ENCODE measurements at places on chromosomes 3 and 15.

DNA sequence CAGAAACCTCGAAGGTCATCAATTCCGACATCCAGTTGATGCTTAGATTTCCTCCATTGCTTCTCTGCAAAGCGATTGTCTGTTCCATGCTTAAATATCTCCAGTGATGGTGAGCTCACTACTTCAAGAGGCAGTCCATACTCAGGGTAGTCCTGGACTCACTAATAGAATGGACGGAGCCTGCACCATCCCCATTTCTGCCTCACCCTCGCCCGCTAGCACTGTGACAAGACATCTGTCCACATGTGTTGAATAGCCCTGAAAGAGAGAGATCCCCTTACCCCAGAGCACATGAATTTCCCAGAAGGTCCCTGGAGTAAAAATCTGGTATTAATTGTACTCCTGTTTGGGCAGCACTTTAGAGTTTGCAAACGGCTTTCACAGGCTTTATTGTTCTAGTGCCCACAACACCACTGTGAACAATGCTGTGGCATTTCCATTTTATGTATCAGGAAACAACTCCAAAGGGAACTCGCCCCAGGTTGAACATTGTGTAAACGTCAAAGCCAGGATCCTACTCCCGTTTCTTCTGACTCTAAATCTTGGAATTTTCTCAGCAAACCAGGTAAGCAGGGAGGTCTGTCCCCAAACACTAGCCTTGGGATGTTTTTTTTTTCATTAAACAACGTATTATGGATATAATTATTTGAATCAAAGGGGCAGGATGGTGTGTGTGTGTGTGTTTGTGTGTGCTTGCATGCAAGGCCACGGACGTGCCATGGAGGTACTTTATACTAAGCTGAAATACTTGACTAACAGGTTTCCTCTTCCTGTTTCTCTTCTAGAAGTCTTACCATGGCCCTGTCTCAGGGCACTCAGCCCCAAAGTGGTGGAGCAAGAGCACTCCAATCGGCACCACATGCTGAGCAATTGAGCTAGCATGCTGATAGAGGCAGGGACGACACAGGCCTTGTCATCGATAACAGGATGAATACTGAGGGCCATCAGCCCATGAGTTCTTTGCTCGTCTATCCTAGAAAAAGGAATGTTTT lies 198.3 kb downstream of the OPA1 start:
- no peak for DNase-seq

GRCh38 chr3:32307591-32307990 lies 69.1 kb downstream of the CMTM8 start:
- no peak for DNase-seq

DNA sequence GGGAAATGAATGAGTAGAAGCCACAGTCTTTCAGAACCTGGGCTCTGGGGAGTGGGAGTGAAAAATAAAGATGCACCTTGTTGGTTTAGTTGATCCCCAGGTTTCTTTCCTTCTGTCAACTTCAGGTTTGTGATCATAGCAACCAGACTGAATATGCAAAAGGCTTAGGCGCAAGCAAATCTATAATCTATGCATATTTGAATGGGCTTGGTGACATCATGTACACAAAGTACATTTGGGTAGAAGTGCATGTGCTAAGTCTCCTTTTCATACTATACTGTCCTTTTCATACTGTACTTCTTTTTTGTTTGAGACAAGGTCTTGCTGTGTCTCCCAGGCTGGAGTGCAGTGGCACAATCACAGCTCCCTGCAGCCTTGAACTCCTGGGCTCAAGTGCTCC lies 132.4 kb upstream of the C2CD4B start:
- DNase-seq, result no peak

GRCh38 chr3:65595222-65596028 lies 443.3 kb downstream of the MAGI1 start:
- DNase-seq, result no peak

- DNase-seq, result no peak
Observed at GRCh38 chr3:98772022-98772421, 8.9 kb downstream of the ST3GAL6 start.

- no peak for DNase-seq
Observed at GRCh38 chr3:167033866-167034265, 346.2 kb downstream of the ZBBX start.

- no peak for DNase-seq
Observed at GRCh38 chr3:138348754-138349739, 668 bp downstream of the MRAS start.

GRCh38 chr15:87731630-87732029 lies 524.9 kb downstream of the NTRK3 start:
- DNase-seq, result no peak

DNA sequence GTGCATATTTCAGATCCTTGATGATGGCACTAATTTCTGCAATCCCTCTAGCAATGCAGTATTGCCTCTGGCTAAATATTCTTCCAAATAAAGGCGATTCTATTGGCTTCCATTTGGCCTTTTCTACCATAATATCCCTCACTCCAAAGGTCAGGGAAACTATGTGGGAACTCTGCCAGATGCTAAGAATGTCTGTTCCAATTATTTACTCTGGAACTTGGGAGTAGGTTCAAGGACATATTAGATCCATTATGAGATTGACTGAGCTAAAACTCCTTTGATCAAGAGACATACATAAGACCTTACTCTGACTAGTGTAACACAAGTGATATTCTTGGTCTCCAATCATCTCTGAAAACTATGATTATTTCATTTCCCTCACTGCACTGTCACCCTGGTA lies 674.5 kb upstream of the NECTIN3 start:
- no peak for DNase-seq

- DNase-seq, result no peak
Observed at GRCh38 chr15:47983533-47983932, 137.3 kb upstream of the SLC24A5 start.

DNA sequence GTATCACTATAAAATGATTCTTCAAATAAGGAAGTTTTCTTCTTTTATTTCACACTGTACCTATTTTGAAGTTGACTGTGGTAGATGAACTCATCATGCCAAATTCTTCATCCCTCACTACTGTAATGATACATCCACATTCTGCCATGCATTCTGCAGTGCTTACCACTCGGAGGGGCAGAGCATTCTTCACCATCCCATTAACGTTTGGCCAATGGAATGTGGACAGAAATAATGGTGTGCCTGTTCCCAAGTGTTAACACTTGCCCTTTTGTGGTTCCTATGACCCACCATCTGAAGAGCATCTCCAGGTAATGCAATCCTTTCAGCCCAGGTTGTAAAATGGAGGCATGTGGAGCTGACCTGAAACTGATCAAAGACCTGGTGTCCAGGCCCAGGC lies 18.6 kb downstream of the GOLIM4 start:
- no peak for DNase-seq

DNA sequence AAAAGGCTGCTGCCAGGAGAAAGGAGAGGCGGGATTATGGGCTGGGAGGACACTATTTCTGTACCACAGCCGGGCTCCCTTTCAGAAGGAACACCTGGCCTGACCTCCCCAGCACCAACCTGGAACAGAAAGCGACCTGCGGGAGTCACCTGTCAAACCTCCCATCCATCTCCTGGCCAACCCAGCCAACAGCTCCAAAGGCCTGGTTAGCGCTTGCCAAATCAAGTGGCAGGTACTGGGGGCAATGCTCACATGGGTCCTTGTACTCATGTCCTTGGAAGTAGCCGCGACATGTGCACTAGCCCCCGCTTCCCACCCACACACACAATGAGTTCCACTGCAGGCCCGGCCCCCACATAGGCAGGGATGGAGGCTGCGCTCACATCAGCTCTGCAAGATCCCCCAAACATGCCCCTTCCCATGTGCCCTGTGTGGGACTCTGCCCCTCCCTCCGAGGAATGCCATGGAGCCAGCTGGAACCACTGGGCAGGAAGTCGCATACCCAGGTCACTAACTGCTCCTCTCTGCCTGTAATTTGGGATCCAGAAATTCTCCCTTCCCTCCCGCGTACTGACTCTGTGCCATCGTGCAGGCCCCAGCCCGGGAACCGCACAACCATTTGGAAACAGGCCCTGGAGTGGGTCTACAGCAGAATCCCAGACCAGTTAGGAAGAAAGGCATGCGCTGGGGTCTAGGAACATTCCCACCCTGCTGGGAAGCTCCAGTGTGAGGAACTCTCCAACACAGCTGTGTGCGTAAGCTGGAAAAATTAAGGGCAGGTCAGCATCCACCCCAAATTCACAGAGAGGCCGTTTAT lies 98.9 kb downstream of the LRIG1 start:
- DNase-seq, result no peak

GRCh38 chr3:42043099-42043813 lies 47.9 kb upstream of the TRAK1 start:
- peak; percentile 72 for DNase-seq

DNA sequence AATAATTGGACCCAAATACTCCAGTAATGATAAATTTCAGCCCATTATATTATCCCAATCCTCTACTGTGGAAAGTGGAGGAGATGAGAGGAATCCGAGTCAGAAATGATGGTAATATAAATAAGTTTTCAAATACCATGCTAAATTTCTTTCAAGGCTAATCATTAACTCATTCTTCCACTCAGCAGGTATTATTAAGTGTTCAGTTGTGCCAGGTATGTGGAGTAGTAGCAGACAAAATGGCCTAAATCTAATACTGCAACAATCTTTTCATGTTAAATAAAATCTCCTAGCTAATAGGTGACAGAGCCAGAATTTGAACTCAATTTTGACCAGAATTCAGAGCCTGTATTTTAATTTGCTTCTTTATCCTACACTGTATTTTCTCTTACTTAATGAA lies 538.6 kb upstream of the ROBO2 start:
- DNase-seq, result no peak

- DNase-seq, result no peak
Observed at GRCh38 chr15:39181056-39181747, 399.7 kb upstream of the THBS1 start.

GRCh38 chr3:16311960-16312451 lies 47.0 kb downstream of the OXNAD1 start:
- DNase-seq, result no peak

- DNase-seq, result no peak
Observed at GRCh38 chr3:12574661-12575060, 17.8 kb downstream of the MKRN2 start.
